Stimulated activated CD8-positive, alpha-beta memory T cell treated with anti-CD3 and anti-CD28 coated beads, Interleukin-4, amount 100 ng/mL, for 4 hours (primary cell): ENCODE measurements at places on chromosomes 6 and 20.

DNA sequence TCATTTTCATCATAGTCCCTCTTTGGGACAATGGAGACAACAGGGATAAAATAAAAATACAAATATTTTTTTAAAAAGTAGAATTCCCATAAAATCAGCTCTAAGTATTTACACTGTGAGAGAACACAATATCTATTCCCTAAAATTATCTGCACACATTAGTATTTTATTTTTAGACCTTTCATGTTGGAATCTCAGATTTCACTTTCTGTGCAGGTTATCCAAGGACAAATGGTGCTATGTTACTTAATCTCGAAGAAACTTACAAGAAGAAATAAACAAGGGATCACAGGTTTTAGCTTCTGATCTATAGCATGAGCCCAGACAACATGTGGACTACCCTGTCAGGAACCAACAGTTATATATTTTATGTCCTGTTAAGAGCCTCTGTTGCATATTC, 23.0 kb upstream of the LYRM2 start:
- DNase-seq = no peak

DNA sequence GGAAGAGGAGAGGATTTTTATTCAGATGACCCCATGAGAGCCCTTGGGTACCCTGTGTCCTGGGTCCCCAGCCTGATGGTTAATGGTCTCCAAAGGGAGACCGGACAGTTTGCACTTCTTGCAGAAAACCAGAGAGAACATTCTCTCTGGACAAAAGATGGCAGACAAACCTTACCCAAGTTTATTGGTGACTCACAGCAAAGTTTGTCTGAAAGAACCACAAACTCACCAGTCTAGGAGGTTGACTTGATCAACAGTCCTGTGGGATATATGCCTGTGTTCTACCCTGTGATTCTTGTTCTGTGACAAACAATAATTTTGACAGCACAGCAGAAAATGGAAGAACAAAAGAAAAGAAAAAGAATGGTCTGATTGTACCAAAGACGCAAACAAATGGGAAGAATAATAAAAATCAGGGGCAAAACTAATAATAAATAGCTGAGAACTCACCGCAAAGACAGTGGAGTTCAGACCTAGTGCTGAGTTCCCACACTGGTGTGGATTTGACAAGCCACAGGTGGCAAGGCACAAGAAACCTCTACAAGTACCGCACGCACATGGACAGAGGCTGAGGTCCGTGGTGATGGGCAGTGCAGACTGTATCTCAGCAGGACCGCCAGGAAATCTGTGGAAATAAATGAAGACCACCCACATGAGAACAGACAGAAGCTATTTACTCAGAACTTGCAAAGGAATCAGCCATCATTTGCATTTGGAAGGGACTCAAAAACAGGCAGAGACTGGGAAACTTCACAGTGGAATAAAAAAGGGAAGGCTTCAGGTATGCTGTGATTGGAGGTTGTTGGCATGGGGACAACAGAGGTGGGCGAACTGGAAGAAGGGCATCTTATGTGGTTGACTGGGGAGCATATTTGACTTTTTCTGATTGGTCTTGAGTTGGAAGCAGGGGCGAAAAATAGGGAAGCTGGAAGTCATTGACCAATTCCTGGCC, 246.3 kb upstream of the RNF24 start:
- no peak for DNase-seq

- DNase-seq = no peak
Observed at GRCh38 chr6:105151644-105152043, 28.2 kb downstream of the POPDC3 start.

DNA sequence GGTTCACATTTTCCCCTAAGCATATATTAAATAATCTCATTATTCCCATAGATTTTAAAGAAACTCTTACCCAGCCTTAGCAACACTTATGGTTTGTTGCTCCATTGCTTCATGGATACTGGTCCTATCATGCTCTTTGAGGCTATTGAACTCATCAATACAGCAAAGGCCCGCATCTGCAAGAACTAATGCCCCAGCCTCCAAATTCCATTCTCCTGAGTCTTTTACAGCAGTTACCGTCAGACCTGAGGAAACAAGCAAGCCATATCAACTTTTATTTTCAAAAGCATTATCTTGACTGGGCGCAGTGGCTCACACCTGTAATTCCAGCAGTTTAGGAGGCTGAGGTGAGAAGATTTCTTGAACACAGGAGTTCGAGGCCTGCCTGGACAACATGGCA, 37.7 kb upstream of the ASF1A start:
- DNase-seq = no peak

GRCh38 chr6:157188213-157188612, 135.1 kb downstream of the TMEM242 start:
- no peak for DNase-seq

DNA sequence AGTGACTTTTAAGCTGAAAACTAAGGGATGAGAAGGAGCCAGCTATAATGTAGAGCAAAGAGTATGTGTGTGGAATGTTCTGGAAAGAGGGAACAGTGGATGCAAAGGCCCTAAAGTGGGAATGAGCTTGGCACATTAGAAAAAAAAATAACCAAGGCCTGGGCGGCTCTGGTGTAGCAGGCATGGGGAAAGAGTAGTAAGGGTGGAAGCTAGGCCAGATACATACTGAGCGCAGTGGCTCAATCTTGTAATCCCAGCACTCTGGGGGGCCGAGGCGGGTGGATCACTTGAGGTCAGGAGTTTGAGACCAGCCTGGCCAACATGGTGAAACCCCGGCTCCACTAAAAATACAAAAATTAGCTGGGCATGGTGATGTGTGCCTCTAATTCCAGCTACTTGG, 8.4 kb downstream of the GGT7 start:
- no peak for DNase-seq

DNA sequence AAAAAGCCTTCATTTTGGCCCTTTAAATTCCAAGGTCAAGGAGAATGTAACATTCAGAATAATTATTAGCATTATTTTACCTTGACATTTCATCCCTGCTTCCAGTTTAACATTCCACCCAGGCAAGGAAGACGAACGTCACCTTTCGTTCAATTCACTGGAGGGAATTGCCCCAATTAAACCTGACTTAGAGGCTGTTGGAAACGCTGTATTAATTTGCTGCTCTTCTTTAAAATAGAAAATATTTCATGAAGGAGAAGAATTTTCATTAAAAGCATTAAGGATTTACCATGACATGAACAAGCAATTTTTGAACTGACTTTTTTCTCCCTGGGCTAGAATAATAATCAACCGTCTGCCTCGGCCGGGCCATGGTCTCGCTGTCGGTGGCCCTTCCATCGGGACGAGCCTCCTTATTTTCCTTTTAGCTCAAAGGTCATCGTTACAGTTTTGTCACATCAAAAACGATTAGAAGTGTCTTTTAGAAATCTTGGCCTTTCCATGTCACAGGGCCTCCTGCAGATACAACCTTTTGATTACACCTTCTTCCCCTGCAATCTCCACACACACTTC, 282.9 kb upstream of the SOX4 start:
- no peak for DNase-seq

- DNase-seq = no peak
Observed at GRCh38 chr6:119187596-119187995, 109.1 kb upstream of the FAM184A start.

GRCh38 chr6:160667639-160668481, 3.8 kb upstream of the LPA start:
- DNase-seq = no peak

GRCh38 chr6:69456086-69456485, 340.7 kb downstream of the LMBRD1 start:
- no peak for DNase-seq

GRCh38 chr6:38843798-38844197, 128.7 kb downstream of the DNAH8 start:
- DNase-seq = no peak
